ENCODE measurements at places on chromosomes 2 and 18. TPM values are rescaled to one million over a fixed set of nuclear protein-coding genes. Genes with fewer than 3 reads are reported as not detected.

Gene MAL
- 9.0 TPM for total RNA-seq

- H3K36me3 ChIP-seq, result no peaks in the 10 kb centered on the region
- H3K27ac ChIP-seq, result no peak overlapping the region
- no peak overlapping the region for H3K4me3 ChIP-seq
- DNase-seq, result no peak
Observed at GRCh38 chr18:51399491-51400122, 202.1 kb upstream of the MEX3C start.

DNA sequence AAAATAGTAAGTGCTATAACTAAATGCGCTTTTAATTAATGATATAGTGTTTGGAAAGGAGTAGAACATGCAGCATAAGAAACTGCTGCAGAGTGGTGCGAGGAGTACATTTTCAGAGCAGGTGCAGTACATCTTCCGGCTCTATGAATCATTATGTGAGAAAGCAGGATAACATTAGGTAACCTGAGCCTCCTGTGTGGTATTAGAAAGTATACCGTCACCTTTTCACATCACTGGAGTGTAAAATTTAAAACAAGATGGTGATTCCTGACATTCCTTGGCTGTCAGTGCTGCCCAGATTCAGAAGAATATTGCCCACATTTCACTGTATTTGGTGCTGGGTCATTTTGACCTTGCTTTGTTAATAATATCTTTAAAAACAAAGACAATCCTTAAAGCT is 7.8 kb upstream of the DYNC2LI1 start:
- H3K4me3 ChIP-seq, result no peak overlapping the region
- DNase-seq, result no peak
- H3K27me3 ChIP-seq, result no peaks in the 10 kb centered on the region
- H3K36me3 ChIP-seq, result no peaks in the 10 kb centered on the region

- H3K27me3 ChIP-seq, result peaks cover 14% of the 10 kb centered on the region
- H3K4me1 ChIP-seq, result peaks cover 16% of the 10 kb centered on the region
- no peak overlapping the region for H3K27ac ChIP-seq
- H3K4me3 ChIP-seq, result no peak overlapping the region
Observed at GRCh38 chr2:241228081-241228859, 39.8 kb downstream of the ANO7 start.

- peak overlapping the region; percentile 45 for H3K4me3 ChIP-seq
- no peak for DNase-seq
- H3K27me3 ChIP-seq, result no peaks in the 10 kb centered on the region
- H3K36me3 ChIP-seq, result no peaks in the 10 kb centered on the region
- peak overlapping the region; percentile 83 for H3K27ac ChIP-seq
- H3K4me1 ChIP-seq, result peaks cover 13% of the 10 kb centered on the region
Observed at GRCh38 chr18:3211236-3211992, 8.4 kb downstream of the MYOM1 start.

- no peaks in the 10 kb centered on the region for H3K36me3 ChIP-seq
- DNase-seq, result peak; percentile 60
- H3K4me3 ChIP-seq, result peak within 1 kb of the TSS; percentile 59
- peaks cover 2% of the 10 kb centered on the region for H3K4me1 ChIP-seq
- H3K27ac ChIP-seq, result no peak within 1 kb of the TSS
Observed at GRCh38 chr2:238847841-238848690, at the start of gene TWIST2. Gene TWIST2, plus strand, starts transcription at chr2:238848085. Its CDS starts 131 bp downstream, at chr2:238848216.

GRCh38 chr2:240432430-240432819 is 3.0 kb upstream of the GPC1 start:
- peaks cover 8% of the 10 kb centered on the region for H3K4me1 ChIP-seq
- H3K4me3 ChIP-seq, result no peak overlapping the region
- peaks cover 9% of the 10 kb centered on the region for H3K27me3 ChIP-seq
- DNase-seq, result no peak
- H3K27ac ChIP-seq, result no peak overlapping the region

Gene ANKRD30BL
- total RNA-seq, result 0.29 TPM

Gene GFPT1
- total RNA-seq, result 39.3 TPM

- no peaks in the 10 kb centered on the region for H3K36me3 ChIP-seq
- H3K27me3 ChIP-seq, result peaks cover 1% of the 10 kb centered on the region
- no peaks in the 10 kb centered on the region for H3K4me1 ChIP-seq
- no peak for DNase-seq
- no peak overlapping the region for H3K4me3 ChIP-seq
- no peak overlapping the region for H3K27ac ChIP-seq
Observed at GRCh38 chr2:36672199-36672598, 24.3 kb upstream of the VIT start.

Gene PSD4
- 1.2 TPM for total RNA-seq

- no peaks in the 10 kb centered on the region for H3K36me3 ChIP-seq
- H3K4me1 ChIP-seq, result peaks cover 11% of the 10 kb centered on the region
- H3K27me3 ChIP-seq, result peaks cover 5% of the 10 kb centered on the region
- no peak overlapping the region for H3K4me3 ChIP-seq
- DNase-seq, result no peak
Observed at GRCh38 chr2:19898592-19899329, 3.0 kb downstream of the TTC32 start.

DNA sequence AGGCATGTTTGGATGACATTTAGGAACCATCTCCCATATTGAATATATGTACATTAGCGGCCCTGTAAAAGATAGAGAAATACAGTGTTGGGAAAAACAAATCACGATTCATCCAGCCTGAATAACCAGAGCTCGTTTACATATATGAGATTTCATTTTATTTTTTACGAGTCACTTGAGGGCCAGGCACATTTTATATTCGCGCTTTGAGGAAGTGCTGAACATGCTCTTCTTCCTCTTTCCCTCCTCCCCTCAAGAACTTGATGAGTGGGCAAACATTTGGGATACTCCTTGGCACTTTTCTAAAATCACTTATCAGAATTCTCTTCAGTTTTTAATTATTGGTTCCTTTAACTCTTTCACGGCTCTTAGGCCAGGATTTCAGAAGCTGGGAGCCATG is 268.0 kb upstream of the TANK start:
- H3K27me3 ChIP-seq, result no peaks in the 10 kb centered on the region
- H3K4me3 ChIP-seq, result no peak overlapping the region
- no peaks in the 10 kb centered on the region for H3K4me1 ChIP-seq
- no peaks in the 10 kb centered on the region for H3K36me3 ChIP-seq
- no peak overlapping the region for H3K27ac ChIP-seq
- no peak for DNase-seq

- peaks cover 21% of the 10 kb centered on the region for H3K4me1 ChIP-seq
- DNase-seq, result no peak
- H3K27ac ChIP-seq, result no peak overlapping the region
- H3K4me3 ChIP-seq, result no peak overlapping the region
- H3K27me3 ChIP-seq, result peaks cover 4% of the 10 kb centered on the region
Observed at GRCh38 chr18:11963991-11964484, 17.3 kb upstream of the IMPA2 start.

Gene ZNF521
- 58.7 TPM for total RNA-seq

- peak; percentile 46 for DNase-seq
- peaks cover 2% of the 10 kb centered on the region for H3K4me1 ChIP-seq
- H3K27me3 ChIP-seq, result peaks cover 16% of the 10 kb centered on the region
- no peaks in the 10 kb centered on the region for H3K36me3 ChIP-seq
Observed at GRCh38 chr2:120436885-120437603, 91.1 kb downstream of the INHBB start.

DNA sequence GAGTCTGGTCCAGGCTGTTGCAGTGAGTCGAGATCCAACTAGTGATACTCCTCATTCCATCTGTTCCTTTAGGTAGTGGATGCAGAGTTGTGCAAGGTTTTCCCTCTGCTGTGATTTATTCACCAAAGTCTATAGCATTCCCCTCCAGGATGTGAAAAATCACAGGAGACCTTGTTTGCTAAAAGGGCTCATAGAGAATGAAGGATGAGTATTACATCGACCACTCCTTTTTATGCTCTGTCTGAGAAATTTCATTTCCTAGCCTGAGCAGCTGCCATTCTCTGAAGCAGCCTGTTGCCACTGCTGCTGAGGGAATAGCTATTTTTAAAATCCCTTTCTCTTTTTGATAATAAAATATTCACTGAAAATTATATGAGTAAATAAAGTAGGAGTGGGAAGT is 134.1 kb upstream of the LRRTM1 start:
- H3K4me1 ChIP-seq, result peaks cover 2% of the 10 kb centered on the region
- no peak for DNase-seq
- no peaks in the 10 kb centered on the region for H3K36me3 ChIP-seq
- no peak overlapping the region for H3K27ac ChIP-seq

DNA sequence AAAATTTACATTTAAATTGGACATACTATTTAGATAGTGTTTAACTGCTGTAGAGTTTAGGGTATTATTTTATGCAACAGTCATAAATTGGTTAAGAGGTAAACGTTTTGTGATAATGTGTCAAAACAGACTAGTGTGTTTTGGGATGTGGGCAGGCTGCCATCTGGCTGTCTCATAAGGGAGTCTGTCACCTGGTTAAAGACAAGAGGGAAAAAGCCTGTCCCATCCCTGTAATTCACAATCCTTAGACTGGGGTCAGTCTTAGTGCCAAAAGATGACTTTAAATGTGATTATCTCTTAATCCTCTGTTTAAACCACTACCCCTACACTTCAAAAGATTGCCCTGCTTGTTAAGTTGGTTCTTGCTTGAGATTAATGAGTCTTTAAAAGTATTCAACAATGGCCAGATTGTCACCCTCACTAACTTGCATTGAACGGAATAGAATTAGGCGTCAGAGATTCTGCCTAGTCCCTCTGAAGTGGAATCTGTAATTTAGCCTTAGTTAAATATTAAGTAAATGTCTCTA is 59.2 kb downstream of the SGPP2 start:
- no peak overlapping the region for H3K27ac ChIP-seq
- H3K27me3 ChIP-seq, result no peaks in the 10 kb centered on the region
- no peak for DNase-seq

Gene BMP10
- not detected for total RNA-seq

Gene MYO5B
- total RNA-seq, result 2.7 TPM

Gene EPAS1
- not detected for total RNA-seq

Gene REEP1
- 167 TPM for total RNA-seq

- peaks cover 5% of the 10 kb centered on the region for H3K4me1 ChIP-seq
- no peak for DNase-seq
- no peaks in the 10 kb centered on the region for H3K27me3 ChIP-seq
- no peak overlapping the region for H3K27ac ChIP-seq
Observed at GRCh38 chr2:107063228-107063627, 177.3 kb upstream of the ST6GAL2 start.

Gene C2orf66
- 0.34 TPM for total RNA-seq

DNA sequence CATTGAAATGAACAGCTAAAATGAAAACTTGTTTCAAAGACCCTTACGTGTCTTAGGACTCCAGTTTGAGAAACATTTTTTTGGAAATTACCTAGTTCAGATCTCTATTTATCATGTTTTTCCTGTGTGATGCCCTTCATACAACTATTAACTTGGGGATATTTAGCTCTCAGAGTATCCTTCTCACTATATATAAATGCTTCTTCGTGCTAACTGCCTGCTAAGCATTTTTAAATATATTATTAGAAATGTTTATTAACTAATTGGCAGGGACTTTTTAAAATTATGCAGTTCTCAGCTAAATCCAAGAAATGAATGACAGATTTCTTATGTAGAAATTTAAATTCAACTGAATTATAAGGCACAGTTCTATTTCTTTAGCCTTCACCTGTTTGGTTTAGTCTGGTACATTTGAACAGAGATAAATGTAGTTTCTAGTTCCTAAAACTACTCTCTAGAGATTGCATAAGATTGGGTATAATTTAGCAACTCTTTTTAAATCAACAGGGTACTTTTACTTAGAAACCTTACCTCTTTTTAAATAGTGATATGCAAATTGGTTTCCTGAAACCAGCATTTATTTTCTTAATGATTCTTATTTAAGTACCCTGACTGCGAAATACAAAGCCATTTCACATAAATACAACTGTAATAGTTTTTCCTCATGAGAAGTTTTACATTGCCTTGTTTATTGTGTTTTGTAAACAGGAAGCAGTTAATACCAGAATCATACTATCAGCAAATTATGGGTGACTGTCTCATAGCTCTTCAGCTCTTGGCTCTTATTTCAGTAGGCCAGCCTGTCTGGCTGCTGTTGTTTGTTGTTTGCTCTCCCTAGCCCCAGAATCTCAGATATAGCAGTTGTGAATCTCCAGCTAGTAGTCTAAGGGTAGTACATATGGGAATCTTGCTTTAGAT is 140.7 kb downstream of the PTRHD1 start:
- H3K4me1 ChIP-seq, result peaks cover 3% of the 10 kb centered on the region
- H3K27ac ChIP-seq, result no peak overlapping the region
- peaks cover 2% of the 10 kb centered on the region for H3K27me3 ChIP-seq
- H3K36me3 ChIP-seq, result no peaks in the 10 kb centered on the region
- no peak overlapping the region for H3K4me3 ChIP-seq
- no peak for DNase-seq

Gene NEU2
- not detected for total RNA-seq

GRCh38 chr2:136291871-136292270 is 173.9 kb upstream of the CXCR4 start:
- DNase-seq, result no peak
- no peak overlapping the region for H3K4me3 ChIP-seq
- H3K4me1 ChIP-seq, result no peaks in the 10 kb centered on the region
- H3K27ac ChIP-seq, result no peak overlapping the region

Gene GLI2
- 3.9 TPM for total RNA-seq

- no peaks in the 10 kb centered on the region for H3K36me3 ChIP-seq
- no peak overlapping the region for H3K4me3 ChIP-seq
- H3K27me3 ChIP-seq, result peaks cover 9% of the 10 kb centered on the region
- H3K4me1 ChIP-seq, result peaks cover 2% of the 10 kb centered on the region
- no peak overlapping the region for H3K27ac ChIP-seq
- DNase-seq, result no peak
Observed at GRCh38 chr2:108982259-108982679, 6.8 kb downstream of the EDAR start.

DNA sequence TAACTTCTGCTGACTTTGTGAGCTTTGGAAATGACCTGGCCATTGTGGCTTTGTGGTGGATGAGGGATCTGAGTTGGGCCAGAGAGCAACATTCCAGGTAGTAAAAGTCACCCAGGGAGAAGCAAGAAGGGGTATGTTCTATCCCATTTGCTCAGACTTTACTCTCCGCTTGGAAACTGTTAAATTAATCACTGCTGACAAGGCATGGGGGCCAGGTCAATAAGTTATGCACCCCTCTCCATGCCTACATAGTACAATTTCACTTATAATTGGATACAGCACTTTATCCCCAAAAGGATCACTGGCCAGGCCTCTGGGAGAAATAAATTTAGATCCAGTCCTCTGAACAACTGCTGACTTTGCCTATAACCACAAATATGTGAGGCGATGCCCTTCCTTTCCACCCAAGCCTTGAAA is 92.1 kb downstream of the RPRM start:
- no peak for DNase-seq
- H3K4me3 ChIP-seq, result no peak overlapping the region
- H3K36me3 ChIP-seq, result no peaks in the 10 kb centered on the region
- no peaks in the 10 kb centered on the region for H3K4me1 ChIP-seq
- H3K27ac ChIP-seq, result no peak overlapping the region

- H3K4me1 ChIP-seq, result peaks cover 2% of the 10 kb centered on the region
- H3K4me3 ChIP-seq, result no peak overlapping the region
- H3K36me3 ChIP-seq, result peaks cover 5% of the 10 kb centered on the region
- peaks cover 4% of the 10 kb centered on the region for H3K27me3 ChIP-seq
- no peak overlapping the region for H3K27ac ChIP-seq
Observed at GRCh38 chr18:79507546-79508480, 112.1 kb downstream of the NFATC1 start.
